ENCODE measurements at places on chromosomes 12 and 14.

- ATAC-seq = no peak
These were observed 56.4 kb downstream of the TESC start for GRCh38 chr12:117042862-117043261.

DNA sequence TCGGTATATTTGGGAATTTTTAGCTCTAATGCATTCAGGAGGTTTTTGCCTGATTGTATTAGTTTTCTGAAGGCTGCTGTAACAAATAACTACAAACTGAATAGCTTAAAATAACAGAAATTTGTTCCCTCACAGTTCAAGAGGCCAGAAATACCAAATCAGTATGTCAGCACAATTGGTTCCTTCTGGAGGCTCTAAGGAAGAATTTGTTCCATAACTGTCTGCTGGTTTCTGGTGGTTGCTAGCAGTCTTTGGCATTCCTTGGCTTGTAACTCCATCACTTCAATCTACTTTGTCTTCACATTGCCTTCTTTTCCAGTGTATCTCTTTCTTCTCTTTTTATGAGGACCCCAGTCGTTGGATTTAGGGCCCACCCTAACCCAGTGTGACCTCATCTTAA, 21.3 kb downstream of the TMTC3 start:
- ATAC-seq = no peak

DNA sequence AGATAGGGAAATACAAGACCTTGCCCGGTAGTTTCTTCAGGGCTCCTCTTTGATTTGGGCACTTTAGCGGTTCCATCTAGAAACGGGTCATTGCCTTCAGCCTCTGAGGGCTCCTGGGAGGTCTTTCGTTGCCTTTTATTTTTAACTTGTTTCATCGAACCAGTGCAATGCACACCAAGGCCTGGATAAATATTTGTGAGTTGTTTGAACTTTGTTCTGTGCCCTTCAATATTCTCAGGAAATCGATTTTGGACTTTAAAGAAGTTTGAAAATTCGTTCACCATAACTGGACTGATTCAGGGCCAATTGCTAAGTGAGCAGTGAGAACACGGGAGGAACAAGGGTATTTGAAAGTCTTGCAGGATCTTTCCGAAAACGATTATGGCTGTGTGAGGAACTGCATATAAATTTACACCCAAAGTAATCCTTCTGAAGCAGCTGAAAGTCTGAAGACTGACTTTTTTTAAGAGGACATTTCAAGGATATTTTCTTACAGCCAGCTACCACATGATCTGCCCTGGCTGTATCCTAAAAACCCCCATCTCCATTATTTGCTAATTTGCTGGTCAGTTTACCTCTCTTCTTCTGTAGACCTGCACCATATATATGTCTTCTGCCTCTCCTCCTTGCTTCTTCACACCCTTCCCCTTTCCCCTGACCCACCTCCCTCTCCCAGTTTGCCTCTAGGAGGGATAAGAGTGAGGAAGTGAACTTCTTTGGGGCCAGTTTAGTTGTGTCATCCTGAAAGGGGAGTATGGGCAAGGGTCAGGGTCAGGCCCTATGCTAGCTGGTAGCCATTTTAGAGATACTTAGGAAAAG, 8.0 kb downstream of the DUSP6 start:
- no peak for ATAC-seq

- ATAC-seq = no peak
These were observed 86.4 kb upstream of the GPR68 start for GRCh38 chr14:91330856-91331255.

GRCh38 chr12:70885956-70886355, 34.6 kb downstream of the PTPRR start:
- ATAC-seq = no peak

- ATAC-seq = peak; percentile 99
These were observed 37.0 kb upstream of the GALNT9 start for GRCh38 chr12:132366341-132366861.

DNA sequence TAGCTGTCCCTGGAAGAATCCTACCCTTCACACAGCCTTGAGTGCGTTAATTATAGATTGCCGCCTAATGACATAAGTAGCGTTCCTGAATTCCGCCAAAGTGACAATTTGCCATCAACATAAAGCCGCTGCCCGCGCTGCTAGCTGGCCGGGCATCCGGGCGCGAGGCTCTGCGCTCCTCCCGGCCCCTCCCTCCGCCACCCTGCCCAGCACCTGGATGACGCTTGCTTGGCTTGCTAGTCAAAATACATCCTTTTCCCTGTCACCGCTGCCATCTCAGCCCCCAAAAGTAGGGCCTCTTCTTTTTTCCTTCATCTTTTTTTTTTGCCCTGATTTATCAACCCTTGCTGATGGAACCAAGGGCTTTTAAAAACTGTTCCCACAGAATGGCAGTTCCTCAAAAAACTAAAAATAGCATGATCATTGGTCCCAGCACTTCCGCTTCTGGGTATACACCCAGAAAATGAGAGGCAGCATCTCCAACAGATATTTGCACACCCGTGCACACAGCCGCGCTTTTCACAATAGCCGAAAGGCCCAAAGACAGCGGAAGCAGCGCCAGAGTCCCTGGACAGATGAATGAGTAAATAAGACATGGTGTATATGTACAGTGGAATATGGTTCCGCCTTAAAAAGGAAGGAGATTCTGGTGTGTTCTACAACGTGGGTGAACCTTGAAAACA, 235.2 kb downstream of the BCL11B start:
- no peak for ATAC-seq

GRCh38 chr12:55707841-55708694, at the start of gene ITGA7:
Gene ITGA7, minus strand, starts transcription at chr12:55707904. Its CDS starts 222 bp downstream, at chr12:55707682.
- ATAC-seq = peak; percentile 94

- ATAC-seq = peak; percentile 23
These were observed 27.8 kb downstream of the TOGARAM1 start for GRCh38 chr14:44989497-44990440.

GRCh38 chr14:95310635-95311380, 8.9 kb downstream of the CLMN start:
- no peak for ATAC-seq

DNA sequence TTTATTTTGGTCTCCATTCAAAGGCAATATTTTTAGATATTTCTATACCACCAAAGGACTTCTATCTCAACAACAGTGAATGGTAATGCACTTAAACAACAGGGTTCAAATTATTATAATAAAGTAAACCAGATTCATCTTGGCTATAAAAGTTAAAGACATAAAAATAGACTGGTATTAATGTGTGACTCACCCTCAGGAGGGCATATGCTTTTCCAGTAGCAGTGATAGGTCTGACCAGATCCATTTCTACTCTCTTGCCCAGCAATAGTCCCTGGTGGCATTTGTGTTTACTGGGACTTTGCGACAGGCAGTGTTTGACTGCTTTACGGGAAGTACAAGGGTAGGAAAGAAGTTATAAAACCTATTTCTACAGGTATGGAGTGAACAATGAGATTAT, 353.2 kb upstream of the ATP2B1 start:
- no peak for ATAC-seq

- ATAC-seq = peak; percentile 61
These were observed 12.0 kb upstream of the PRIMA1 start for GRCh38 chr14:93799989-93800921.

GRCh38 chr14:103684871-103685270, 30.4 kb downstream of the XRCC3 start:
- ATAC-seq = no peak

- ATAC-seq = no peak
These were observed 167.3 kb upstream of the GRIN2B start for GRCh38 chr12:14148489-14149270.

DNA sequence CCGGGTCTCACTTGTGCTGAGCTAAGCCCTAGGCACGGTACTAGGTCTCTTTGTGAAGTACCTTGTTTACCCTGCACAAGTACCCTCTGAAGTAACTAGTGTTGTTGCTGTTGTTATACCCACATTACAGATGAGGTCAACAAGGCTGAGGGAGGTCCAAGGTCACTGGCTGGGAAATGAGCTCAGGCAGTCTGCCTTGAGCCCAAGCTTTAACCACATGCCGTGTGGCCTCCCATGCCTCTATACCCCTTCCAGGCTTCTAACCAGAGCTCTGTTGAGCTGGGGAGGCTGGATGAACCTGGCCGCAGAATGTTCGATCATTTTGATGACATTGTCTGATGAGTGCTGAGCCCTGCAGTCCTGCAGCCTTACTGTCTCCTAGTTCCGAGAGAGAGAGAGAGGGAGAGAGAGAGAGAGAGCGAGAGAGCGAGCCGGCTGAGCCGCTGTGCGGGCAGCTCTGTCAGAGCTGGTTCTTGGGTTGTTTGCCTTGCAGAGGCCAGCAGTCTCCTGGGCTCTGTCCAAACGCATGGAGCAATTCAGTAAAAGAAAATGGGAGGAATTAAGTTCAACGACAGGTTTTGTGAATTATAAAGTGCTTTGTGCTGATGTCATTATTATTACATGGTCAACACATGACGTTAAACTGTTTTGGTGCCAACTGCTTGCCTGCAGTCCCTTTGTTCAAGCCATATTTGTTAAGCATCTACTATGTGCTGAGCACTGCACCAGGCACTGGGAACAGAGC, 13.1 kb downstream of the JDP2 start:
- peak; percentile 89 for ATAC-seq

- no peak for ATAC-seq
These were observed 373.3 kb downstream of the TMEM132D start for GRCh38 chr12:129530517-129530916.

- ATAC-seq = peak; percentile 25
These were observed 2.4 kb upstream of the TCL1B start for GRCh38 chr14:95683793-95684192.

DNA sequence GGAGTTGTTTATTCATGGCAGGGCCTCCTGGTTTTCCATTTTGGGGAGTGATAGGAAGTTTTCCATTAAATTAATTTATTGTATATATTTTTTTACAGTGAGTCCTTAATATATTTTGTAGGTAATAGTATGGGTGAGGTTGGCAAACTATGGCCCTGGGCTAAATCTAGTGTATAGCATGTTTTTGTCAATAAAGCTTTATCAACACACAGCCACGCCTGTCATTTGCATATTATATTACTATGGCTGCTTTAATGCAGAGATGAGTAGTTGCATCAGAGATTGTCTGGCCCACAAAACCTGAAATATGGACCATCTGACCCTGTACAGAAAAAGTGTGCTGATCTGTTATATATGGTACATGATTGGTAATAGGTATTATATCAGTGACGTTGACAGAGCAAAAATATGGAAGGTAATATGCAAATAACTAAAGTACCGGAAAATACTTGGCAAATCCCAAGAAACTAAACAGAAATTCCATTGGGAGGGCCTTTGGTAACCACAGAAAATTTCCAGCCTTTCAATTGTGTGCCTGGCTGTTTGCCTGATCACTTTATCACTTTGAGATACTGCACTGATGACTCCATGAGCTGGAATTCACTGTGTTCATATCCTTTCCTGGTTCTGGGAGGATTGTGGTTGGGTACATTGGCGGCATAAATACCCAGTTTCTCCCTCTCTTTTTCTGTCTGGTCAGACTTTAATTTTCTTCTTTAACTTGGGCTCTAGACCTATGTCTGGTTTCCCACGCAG, 61.7 kb upstream of the RFLNA start:
- ATAC-seq = no peak

GRCh38 chr14:24194873-24195185, 412 bp downstream of the TM9SF1 start:
- ATAC-seq = no peak

- peak; percentile 52 for ATAC-seq
These were observed 32.1 kb upstream of the GSG1 start for GRCh38 chr12:13135371-13136178.

DNA sequence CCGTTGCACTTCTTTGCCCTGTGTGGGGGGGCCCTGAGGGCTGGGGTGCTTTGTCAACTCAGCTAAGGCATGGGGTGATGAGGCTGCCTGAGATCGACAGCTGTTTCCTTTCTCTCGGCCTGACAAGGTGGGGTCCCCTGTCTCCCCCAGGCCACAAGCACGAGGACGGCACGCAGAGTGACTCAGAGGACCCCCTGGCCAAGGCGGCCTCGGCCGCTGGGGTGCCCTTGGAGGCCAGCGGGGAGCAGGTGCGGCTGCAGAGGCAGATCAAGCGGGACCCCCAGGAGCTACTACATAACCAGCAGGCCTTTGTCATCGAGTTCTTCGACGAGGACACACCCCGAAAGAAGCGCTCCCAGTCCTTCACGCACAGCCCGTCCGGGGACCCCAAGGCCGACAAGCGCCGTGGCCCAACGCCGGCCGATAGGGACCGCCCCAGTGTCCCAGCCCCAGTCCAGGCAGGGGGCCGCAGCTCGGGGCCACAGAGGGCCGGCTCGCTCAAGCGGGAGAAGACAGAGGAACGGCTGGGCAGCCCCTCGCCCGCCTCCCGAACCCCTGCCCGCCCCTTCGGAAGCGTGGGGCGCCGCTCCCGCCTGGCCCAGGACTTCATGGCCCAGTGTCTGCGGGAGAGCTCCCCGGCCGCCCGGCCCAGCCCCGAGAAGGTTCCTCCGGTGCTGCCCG, 18.8 kb downstream of the CEP170B start:
- ATAC-seq = no peak

DNA sequence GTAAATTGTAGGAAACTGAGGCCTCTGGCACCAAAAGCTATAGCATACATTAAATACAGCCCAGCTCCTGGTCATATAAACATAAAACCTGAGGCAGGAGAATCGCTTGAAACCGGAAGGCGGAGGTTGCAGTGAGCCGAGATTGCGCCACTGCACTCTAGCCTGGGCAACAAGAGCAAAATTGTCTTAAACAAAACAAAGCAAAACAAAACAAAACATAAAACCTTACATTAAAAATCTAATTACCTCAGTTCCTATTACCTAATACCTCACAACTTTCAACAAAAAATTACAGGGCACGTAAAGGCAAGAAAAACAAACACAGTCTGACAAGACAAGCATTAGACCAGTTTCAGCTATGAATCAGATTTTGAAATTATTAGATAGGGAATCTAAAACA, 36.7 kb downstream of the TMEM116 start:
- no peak for ATAC-seq

DNA sequence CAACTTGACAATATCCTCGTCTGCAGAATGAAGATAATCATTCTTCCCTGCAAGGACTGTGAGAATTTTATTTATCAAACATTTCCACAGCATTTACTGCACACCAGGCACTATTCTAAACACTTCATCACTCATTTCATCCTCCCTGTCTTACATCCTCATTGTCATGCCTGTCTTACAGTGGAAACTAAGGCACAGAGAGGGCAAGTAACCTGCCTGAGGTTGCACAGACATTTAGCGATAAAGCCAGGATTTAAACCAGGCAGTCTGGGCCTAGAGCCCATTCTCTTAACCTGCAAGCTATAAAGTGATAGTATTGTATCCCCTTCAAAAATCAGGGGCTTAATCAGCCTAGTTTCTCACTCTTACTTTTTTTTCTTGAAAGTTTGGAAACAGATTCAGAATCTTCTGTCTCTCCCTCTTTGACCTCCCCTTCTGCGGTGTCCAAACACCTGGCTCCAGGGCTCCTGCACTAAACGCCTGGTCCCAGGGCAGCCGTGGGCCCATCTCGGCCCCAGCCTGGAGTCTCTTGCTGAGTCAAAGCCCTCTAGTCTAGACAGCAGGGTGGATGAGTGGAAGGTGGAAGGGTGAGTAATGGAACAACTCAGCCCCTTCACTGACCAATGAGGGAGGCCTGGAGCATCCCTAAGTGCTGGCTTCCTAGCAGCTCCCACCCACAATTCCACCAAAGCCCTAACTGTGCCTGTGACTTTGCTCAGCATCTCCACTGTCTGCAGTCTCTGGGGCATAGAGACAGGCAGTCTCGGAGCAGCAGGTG, 12.5 kb downstream of the ISM2 start:
- no peak for ATAC-seq
